ENCODE measurements at places on chromosomes 16 and 17.

DNA sequence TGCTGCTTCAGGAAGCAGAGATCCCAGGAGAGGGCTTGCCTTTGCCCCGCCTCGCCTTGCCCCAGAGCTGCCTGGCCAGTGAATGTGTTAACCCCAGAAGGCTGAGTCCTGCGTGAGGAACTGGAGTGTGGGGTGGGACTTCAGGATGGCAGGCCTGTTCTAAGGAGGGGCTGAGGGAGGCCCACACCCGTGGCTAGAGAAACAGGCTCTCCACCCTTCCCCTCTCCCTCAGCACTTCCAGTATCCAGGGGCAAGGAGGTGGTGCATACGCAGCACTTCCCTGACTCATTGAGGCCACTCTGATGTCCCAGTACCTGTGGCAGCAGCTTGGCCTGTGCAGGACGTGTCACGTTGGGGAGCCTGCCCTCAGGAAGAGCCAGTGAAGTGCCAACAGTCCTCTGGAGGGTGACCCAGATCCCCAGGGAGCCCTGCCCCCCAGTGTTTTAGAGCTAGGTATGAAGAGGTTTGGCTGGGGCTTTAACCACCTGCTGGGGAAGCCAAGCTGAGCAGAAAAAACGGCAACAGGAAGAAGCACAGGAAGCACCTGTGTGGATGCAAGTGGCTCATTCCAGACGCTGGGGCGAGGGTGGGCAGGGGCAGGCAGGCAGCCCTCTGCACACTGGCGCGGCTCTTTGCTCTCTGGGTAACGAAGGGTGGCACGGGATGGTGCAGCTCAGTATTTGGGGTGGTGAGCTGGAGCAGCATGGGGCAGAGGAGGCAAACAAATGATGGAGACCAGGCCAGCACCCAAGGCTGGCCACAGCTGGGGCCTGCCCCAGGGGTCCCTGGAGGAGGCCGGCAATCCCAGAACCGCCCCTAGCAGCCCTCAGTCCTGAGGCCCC is 14.7 kb upstream of the CTCF start:
- DNase-seq, result no peak

DNA sequence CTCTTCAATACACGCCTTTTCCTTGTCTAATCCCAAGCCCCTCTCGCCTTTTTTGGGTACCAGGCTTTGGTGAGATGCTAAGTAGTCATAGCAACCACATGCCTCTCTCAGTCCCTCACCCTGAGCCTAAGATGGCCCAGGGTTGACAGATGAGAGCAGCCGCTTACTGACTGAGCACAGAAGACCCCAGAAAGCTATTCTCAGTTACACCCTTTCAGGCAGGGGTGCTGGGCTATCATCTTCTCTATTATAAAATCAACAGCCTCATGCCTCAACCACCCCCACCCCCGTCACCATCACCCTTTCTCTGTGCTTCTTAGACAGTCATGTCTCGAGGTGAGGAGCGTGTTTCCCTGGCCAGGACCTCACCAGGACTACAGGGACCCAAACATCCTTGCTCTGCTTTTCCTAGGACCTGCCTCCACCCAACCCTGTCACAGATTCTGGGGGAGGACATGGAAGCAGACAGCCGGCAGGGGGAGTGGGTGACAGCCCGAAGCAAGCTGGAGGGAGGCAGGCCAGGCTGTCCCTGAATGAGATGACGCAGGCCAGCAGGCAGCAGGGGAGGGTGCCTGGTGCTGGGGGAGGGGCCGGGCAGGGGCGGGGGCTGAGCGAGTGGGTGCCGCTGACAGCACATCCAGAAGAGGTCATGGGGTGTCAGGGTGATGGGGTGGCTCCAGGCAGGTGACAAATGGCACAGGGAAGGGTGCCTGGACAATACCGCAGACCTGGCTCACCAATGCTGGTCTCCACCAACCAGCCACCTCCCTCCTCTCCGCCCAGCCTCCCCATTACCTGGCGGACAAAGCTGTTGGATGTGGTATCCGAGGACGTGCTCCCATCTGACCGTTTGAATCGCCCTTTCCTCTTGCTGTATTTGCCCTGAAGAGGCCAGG is 3.1 kb downstream of the CACNB1 start:
- DNase-seq, result no peak

DNA sequence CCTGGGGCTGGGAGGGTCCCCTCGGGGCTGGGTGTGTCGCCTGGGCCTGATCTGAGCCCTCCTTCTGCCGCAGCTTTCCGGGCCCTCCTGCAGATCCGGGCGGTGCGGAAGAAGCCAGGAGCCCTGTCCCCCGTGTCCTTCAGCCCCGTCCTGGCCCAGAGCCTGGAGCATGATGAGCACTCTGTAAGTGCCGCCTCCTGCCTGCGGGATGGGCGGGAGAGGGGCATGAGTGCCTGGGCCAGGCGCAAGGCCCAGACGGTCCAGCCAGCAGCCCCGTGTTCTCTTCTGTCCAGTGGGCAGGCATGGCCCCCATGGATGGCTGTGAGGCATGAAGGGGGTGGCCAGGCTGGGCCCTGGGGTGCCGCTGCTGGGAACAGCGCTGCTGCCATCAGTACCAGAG is 16.0 kb upstream of the NUDT16L1 start:
- DNase-seq, result no peak

DNA sequence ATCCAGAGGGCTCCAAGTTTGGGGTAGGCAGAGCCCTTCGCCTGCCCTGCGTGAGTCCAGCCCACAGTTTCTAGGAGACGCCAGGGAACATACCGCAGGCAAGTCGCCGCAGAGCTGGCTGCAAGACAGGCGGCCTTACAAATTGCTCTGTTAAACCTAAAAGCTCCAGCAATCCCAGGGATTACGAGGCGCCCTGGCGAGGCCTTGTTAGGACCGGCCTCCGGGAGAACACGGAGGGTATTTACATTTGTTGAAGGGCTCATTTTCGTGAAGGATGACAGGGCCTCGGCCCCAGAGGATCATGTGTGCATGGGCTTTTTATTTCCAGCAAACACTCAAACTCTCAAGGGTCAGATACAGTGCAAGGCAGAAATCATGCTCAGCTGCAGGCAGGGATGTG is 77.6 kb upstream of the FOXF1 start:
- DNase-seq, result no peak

DNA sequence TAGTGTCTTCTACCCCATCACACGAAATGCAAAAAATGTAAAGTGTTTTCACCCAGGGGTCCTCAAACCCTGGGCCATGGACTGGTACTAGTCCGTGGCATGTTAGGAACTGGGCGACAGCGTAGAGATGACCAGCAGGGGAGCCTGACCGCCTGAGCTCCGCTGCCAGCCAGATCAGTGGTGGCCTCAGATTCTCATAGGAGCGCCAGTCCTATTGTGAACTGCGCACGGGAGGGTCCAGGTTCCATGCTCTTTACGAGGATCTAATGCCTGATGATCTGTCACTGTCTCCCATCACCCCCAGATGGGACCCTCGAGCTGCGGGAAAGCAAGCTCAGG is 4.5 kb downstream of the SCARF1 start:
- DNase-seq, result no peak

- no peak for DNase-seq
These were observed 3.0 kb downstream of the SALL1 start for GRCh38 chr16:51147776-51148677.

- no peak for DNase-seq
These were observed 4.5 kb downstream of the NPTX1 start for GRCh38 chr17:80471922-80472321.

DNA sequence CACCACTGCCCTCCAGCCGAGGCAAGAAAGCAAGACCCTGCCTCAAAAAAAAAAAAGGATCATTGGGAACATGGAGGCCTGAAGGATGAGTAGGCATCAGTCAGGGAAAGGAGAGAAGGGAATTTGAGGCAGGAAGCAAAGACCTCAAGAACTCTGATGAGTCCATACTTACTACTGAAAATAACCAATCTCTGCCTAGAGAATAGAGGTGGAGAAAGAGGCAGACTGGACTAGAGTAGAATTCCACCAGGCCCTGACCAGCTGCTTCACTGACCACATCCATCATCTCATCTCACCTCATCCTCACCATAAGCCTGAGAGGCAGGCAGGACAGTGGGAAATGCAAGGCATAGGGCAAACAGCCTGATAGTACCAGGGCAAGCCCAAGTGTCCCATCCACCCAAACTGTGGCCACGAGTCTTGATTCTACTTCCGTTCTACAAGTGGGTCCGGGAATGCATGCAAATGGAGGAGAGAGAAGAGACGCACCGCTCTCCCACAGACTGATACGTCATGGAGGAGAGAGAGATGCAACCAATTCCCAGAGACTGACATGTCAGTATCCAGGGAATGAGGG is 17.1 kb downstream of the ANKRD11 start:
- DNase-seq, result no peak

DNA sequence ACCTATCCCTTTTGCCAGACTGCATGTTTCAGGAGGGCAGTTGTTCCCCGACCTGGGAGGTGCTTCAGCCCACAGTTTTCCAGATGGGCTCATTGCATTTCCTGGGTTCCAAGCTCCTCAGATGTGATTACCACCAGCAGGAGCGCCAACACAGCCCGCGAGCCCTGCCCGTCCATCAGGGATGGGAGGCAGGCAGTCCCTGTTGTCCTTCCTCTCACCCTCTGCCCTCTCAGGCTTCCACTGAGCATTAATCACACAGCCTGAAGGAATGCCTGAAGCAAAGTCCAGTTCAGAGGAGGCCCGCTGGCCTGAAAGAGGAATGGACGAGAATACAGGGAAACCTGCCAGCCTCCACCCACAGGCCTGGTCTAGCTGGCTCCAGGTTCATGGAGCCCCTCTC is 256.3 kb upstream of the SDK2 start:
- DNase-seq, result no peak
